GM12864 (cell line): ENCODE measurements at places on chromosomes 7 and 10.

DNA sequence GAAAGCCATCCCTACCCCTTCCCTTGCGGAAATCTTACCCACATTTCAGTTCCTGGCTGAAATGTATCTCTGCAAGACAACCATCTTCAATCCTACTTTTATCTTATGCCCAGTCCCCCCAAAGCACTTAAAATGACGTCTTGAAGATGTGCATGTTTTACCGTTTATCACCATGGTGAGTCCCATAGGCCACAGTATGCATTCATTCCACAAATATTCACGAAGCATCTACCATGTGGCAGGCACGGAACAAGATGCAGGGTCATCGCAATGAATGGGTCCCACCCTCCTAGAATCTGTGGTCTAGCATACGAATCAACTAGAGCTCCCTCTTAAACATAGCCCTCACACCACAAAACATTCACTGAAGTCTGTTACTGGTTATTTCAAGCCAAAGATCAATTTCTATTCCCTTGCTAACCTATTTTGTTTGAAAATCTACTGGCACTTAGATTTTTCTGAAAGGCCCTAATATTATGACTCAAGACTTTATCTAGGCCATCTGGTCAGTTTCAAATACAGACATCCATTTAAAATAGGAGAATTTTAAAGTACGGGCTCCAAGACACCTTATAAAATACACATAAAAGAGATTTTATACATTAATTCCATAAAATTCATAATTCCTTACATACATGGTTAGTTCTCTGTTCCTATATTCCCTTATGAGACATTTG lies 99.4 kb downstream of the PARD3 start:
- no peak for DNase-seq

DNA sequence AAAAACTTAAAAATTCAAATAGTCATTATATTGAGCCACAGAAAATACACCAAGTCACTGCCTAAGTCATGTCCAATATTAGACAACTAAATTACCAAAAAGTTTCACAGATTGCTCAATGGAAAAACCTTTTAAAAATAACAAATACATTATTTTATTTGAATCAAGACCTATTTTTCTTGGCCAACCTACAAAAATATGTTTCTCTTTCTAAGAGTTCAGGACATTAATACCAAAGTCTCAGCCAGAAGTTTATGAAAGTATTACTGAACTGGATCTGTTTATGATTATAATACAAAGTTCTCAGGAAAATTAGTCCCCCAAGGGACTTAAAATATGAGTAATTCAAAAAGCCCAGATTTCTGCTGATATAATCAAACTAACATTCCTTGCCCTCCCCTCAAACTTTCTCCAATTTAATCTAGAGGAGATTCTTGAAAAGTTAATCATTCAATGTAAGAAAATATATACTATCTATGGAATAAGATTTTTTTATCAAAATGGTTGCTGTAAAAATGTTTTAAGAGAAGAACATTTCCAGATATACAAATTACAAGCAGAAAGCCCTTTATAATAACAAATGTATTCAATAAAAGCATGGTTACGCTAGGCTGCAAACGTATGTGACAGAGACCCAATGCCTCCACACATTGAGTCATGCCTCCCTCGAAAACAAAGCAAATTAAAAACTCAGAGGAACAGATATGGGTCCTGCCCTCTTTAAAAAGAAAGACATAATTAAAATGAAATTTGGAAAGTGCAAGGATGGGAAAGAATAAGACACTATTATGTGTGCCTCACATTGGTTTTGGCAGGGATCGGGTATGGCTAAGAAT lies 381.6 kb downstream of the PARD3 start:
- no peak for DNase-seq

DNA sequence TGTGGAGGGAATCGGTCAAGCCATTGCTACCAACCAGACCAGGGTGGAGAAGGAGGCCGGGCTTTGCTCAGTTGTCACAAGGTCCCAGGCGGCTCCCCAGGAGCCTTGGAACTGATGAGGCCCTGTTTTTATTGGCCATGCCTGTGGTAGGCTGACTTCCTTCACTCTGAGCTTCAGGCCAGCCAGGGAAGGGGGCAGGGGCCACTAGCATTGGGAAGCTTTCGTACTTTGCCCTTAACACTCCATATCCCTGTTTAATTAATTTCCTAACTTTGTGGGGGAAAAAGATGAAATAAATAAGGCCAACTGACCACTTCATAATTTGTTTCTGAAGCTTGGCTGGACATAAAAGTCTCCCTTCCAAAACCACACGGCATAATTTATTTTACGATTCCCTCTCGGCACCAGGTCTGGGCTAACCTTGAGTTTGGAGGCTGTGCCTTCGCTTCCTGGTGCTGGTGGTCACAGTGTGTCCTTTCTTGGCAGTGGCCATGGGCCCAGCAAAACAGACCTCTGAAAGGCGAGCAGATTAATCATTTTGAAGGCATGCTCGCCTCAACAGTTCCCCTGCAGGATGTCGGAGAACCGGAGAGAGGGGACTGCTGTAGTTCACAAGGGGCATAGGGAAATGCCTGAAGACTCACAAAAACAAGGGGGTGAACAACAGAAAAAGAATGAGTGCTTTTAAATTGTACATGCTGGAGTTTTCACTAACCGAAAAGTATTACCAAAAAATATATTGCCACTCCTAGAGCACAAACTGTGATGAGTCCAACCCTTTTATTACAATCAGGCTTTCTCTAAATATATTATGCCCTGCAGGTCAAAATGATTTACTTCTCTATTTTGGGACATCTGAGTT lies 966.0 kb downstream of the LRMDA start:
- DNase-seq: no peak

DNA sequence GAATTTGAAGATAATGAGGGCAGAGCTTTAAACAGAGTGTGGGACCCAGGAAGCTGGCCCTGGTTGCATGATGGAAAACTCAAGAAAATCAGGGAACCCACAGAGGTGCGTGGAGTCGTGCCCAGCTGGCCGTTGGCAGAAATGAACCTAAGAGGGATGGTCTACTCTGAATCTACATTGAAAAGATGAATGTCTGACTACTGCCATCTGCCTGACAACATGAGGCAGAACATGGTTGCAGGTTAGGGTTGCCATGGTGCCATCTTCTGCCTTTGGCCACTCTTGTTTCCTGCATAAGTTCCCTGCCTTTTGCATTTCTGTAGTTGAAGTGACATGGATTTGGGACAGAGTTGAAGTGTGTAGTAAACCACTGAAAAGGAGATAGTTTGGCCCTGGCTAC lies 138.5 kb upstream of the COBL start:
- no peak for DNase-seq

- no peak for DNase-seq
Observed at GRCh38 chr10:23171232-23171876, 20.8 kb upstream of the PTF1A start.

DNA sequence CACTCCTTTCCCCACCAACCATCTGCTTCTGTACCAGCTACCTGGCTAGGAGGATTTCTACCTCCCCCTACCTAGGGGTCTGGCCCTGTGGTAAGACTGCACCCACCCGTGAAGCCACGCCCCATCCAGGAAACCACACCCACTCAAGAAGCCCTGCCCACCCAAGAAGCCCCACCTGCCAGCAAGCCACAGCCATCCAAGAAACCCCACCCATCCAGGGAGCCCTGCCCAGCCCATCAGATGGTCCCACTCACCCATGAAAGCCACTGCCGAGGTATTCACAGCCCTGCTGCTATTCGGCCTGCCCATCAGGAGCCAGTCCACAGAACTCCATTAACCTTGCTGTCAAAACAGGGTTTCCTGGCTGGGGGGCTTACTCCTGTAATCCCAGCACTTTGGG lies 15.6 kb upstream of the MUC3A start:
- no peak for DNase-seq

DNA sequence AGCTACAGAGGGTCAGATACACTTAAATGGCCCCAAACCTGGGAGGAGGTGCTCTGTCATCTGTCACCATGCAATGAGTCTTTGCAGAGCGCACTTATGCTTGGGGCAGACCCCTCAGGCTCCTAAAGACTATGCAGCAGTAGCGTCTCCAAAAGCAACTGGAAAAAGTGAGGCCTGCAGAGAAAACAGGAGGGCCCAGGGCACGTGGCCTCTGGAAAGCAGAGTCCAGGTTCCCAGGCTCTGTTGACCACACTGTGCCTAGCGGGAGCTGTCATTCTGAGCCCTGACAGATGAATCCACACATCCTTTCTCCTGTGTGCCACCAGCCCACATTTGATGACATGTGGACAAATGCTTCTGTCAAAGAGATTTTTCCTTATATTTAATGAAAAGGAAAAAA lies 66.4 kb downstream of the MINDY4 start:
- DNase-seq: no peak

- DNase-seq: no peak
Observed at GRCh38 chr7:113087071-113087998, 708 bp upstream of the GPR85 start.

GRCh38 chr7:95018021-95018420 lies 110.6 kb downstream of the PPP1R9A start:
- DNase-seq: no peak

DNA sequence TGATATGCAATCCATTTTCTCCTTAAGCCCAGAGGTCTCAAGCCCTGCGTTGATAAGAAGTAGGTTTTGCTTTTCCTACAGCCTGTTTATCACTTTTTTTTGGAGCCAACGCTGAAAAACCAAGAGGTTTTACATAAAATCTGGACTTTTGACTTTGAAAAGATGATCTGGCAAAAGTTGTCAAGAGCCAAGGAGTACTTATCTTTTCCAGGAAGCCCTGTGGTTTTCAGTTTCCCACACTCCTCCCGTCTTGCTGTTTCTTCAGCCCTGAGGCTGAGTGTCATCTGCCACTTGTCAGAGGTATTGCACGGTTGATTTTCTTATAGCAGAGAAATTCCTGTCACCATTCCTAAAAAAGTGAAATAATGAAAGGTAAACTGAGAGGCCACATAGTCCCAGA lies 108.7 kb downstream of the TYW1 start:
- DNase-seq: no peak
